ENCODE measurements at places on chromosomes 5 and 9.

DNA sequence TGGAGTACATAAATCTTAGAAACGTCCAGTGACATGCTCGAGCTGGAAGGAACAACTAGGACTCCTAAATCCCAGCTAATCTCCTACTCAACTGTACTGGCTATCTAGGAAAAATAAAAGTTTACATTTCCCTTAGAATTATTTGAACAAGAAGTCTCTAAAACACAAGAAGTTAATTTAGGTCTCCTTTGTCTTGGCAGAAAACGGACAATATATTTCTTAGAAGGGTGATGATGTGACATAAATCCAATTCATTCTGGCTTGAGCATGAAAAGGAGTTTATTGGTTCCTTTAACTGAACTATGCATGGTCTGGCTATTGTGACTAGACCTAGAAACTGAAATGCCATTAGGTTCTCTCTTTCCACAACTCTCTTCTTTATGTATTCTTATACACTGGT, 1242.2 kb upstream of the DMAC1 start:
- no peak for DNase-seq

GRCh38 chr5:108233617-108234155, 148.2 kb downstream of the FBXL17 start:
- no peak for DNase-seq

GRCh38 chr9:137619240-137620047, 639 bp downstream of the EHMT1 start:
- DNase-seq, result no peak

GRCh38 chr5:52853650-52854049, 65.9 kb downstream of the ITGA1 start:
- DNase-seq, result no peak

- DNase-seq, result no peak
These were observed 147.6 kb upstream of the TRIM32 start for GRCh38 chr9:116539549-116539948.

- DNase-seq, result no peak
These were observed 322.6 kb upstream of the POU5F2 start for GRCh38 chr5:94064025-94064424.

DNA sequence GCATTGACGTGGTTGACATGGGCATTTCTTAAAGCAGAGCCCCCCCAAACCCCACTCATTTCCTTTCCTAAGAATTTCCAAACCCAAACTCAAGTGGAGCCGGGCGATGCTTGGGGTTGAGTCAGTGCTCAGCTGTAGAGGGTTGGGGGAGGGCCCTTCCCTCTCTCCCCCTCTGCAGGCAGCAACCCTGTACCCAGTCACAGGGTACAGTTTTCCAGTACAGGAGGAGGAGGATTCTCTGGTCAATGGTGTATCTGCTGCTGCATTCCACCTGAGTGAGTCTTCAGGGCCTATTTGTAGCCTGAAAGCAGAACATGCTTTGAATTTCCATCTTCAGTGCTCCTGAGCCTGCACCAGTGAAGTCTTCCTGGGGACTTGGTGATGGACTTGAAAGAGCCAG, 55.8 kb downstream of the ENTREP1 start:
- DNase-seq, result no peak

DNA sequence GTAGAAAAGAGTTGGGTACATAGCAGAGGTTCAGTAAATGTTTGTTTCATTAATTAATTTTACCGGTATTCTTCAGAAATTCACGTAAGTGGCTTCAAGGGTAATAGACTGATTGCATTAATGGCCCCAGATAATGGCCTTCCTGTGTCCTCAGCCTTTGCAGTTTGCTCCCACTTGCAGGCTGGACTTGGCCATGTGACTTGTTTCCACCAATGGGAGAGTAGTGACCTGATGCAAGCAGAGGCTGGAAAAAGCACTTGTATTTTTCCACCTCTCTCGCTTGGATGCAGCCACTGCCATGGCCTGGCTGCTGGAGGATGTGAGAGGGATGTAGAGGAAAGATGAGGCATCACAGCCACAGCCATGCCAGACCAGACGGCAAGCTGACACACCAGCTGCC, 480.9 kb downstream of the CDK5RAP2 start:
- no peak for DNase-seq

DNA sequence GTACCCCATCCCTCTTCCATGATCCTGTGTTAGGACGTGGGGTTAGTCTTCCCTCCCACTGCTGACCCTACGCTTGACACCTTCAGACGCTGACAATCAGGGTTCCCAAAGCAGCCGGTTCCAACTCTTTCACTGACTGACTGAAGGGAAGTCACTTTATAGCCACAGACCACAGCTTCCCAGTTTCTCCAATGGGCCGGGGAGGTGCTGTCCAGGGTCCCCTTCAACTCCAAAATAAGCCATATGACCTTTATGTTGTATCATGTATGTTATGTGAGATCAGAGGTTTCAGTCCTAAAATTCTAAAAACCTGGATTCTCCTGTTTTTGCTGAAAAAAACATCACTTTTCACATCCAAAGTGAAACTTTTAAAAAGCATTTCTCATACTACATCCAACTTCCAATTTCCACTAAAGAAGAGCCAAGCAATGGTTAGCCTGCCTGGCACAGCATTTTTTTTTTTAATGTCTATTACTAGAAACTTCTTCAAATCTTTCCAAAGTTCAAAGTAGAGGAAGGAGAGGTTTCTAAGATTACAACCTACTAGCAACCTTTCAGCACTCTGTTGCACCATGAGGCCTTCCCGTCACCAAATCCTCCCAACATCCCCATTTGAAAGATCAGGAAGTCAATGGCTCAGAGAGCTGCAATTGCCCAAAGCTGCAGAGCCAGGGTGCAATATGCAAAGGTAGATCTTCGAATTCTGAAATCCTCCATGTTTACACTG, 5.2 kb downstream of the EPB41L4B start:
- no peak for DNase-seq

GRCh38 chr5:113031557-113031956, 55.0 kb downstream of the DCP2 start:
- no peak for DNase-seq

- no peak for DNase-seq
These were observed 228.6 kb upstream of the ARRDC3 start for GRCh38 chr5:91611746-91612145.
